Fibroblast of the aortic adventitia (primary cell): ENCODE measurements at places on chromosomes 11 and 22. TPM values are rescaled to one million over a fixed set of nuclear protein-coding genes. Genes with fewer than 3 reads are reported as not detected.

TMEM223 gene
- 4.5 and 14.7 TPM in 2 replicates for total RNA-seq

ART1 gene
- not detected in 2 replicates for total RNA-seq

CABP4 gene
- total RNA-seq: not detected in 2 replicates

MYBPC3 gene
- total RNA-seq: not detected in 2 replicates

HBE1 gene
- total RNA-seq: not detected in 2 replicates

FGF3 gene
- total RNA-seq: not detected in 2 replicates

NNMT gene
- 178 and 2,246 TPM in 2 replicates for total RNA-seq

F2 gene
- total RNA-seq: not detected in 2 replicates

MYRF gene
- 0.16 and 0.18 TPM in 2 replicates for total RNA-seq

ROM1 gene
- total RNA-seq: 4.6 and 26.4 TPM in 2 replicates

MCHR1 gene
- total RNA-seq: under 0.01 TPM in 1 of 2 replicates, not detected in the other

TRIM68 gene
- 9.9 and 13.0 TPM in 2 replicates for total RNA-seq

ALDH3B2 gene
- total RNA-seq: not detected in 2 replicates

CSF2RB gene
- 0.81 and 0.98 TPM in 2 replicates for total RNA-seq

ATXN10 gene
- 130 and 261 TPM in 2 replicates for total RNA-seq

IRF7 gene
- total RNA-seq: 6.5 and 6.8 TPM in 2 replicates

ADM2 gene
- 2.5 and 8.0 TPM in 2 replicates for total RNA-seq

C1QTNF5 gene
- 5.3 and 90.8 TPM in 2 replicates for total RNA-seq

FZD4 gene
- total RNA-seq: 50.2 and 63.9 TPM in 2 replicates

OR6A2 gene
- 0.27 and 0.33 TPM in 2 replicates for total RNA-seq

GUCY1A2 gene
- 1.1 and 1.6 TPM in 2 replicates for total RNA-seq

APOBEC3G gene
- total RNA-seq: 4.3 and 7.4 TPM in 2 replicates

APOL4 gene
- 2.0 and 3.1 TPM in 2 replicates for total RNA-seq

TMEM41B gene
- total RNA-seq: 26.8 and 37.8 TPM in 2 replicates

VSIG2 gene
- not detected in 2 replicates for total RNA-seq

TYR gene
- total RNA-seq: not detected in 2 replicates

ELF5 gene
- total RNA-seq: not detected in 2 replicates

PAX6 gene
- total RNA-seq: 0.63 TPM in 1 of 2 replicates, not detected in the other

CNGA4 gene
- not detected in 2 replicates for total RNA-seq

NTM gene
- total RNA-seq: 3.4 and 52.2 TPM in 2 replicates

TM7SF2 gene
- total RNA-seq: 9.2 and 10.0 TPM in 2 replicates

PLAAT5 gene
- 0.18 and 5.3 TPM in 2 replicates for total RNA-seq

UPK2 gene
- total RNA-seq: not detected in 2 replicates

ABCC8 gene
- not detected in 2 replicates for total RNA-seq

KIAA1671 gene
- 4.6 and 10.7 TPM in 2 replicates for total RNA-seq

CBX7 gene
- total RNA-seq: 8.0 and 30.3 TPM in 2 replicates

OR52W1 gene
- not detected in 2 replicates for total RNA-seq

DDX25 gene
- total RNA-seq: under 0.01 TPM in 1 of 2 replicates, not detected in the other

RASD2 gene
- 0.09 TPM in 1 of 2 replicates, not detected in the other for total RNA-seq

MISFA gene
- 0.45 and 2.8 TPM in 2 replicates for total RNA-seq

SGSM1 gene
- not detected in 2 replicates for total RNA-seq

HINFP gene
- 8.7 and 19.1 TPM in 2 replicates for total RNA-seq

SSTR3 gene
- total RNA-seq: 0.41 TPM in 1 of 2 replicates, not detected in the other

BAIAP2L2 gene
- total RNA-seq: 3.2 and 6.0 TPM in 2 replicates

CXCR5 gene
- total RNA-seq: not detected in 2 replicates

SCN3B gene
- total RNA-seq: not detected in 2 replicates

CHST1 gene
- 0.09 and 0.82 TPM in 2 replicates for total RNA-seq
